Cortex of kidney (tissue), 1 donor: ENCODE measurements at places on chromosomes 11 and 22.

- no peak for DNase-seq
Observed at GRCh38 chr11:128399251-128400121, 187.9 kb downstream of the ETS1 start.

DNA sequence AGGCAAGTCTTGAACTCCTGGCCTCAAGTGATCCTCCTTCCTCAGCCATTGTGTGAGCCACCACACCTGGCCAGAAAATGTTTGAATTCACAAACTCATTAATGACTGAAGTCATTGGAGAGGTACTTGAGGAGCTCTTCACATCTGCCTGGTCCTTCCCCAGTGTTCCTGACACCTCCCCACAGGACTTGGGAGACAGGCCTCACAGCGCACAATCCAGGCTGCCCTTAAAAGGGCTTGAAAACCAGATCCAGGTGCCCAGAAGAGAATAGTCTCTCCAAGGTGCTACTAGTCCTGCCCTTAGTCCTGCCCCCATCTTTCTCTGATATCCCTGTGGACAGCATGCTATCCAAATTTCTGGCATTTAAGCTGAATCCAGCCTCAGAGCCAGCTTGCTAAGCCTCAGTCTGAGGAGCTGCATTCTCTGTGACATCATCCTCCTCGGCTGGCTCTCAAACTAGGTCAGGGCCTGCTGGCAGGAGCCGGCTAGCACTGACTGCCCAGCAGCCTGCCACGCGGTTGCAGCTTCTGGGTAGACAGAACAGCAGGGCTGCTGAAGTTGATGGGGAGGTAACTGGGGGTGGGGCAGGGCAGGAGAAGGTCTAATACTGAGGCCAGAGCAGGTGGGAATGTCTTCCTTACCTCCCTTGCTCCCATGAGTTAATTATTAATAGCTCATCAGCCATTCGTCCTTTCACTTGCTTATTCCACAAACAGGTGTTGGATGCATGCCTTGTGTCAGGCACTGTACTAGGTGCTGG lies 35.3 kb upstream of the NECTIN1 start:
- no peak for DNase-seq

DNA sequence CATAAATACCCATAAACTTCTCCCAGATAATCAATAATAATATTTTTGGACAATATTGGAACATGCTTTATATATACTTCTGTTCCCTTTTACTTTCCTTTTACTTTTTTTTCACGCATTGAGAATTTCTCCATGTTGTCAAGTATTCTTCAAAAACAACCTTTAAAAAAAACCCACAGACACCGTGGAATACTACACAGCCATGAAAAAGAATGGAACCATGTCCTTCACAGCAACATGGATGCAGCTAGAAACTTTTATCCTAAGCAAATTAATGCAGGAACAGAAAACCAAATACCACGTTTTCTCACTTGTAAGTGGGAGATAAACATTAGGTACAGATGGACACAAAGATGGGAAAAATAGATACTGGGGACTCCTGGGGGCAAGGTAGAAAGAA lies 854.7 kb downstream of the TBC1D22A start:
- DNase-seq, result no peak

DNA sequence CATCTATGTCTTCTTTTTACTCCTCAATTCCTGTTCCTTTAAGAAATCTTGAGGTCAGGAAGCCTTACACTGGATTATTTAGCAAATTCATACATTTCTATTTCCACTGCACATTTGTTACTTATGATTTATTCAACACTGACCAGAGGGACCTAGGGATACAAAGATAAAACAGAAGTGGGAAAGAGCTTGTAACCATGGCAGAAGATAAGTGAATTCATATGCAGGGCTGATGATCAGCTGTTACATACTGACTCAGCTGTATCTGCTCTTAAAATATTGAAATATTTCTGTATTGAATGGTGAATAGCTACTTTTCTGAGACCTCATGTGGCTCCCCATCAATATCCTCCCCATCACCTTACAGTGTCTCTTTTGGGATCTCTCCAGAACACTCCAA lies 25.2 kb downstream of the HORMAD2 start:
- no peak for DNase-seq

DNA sequence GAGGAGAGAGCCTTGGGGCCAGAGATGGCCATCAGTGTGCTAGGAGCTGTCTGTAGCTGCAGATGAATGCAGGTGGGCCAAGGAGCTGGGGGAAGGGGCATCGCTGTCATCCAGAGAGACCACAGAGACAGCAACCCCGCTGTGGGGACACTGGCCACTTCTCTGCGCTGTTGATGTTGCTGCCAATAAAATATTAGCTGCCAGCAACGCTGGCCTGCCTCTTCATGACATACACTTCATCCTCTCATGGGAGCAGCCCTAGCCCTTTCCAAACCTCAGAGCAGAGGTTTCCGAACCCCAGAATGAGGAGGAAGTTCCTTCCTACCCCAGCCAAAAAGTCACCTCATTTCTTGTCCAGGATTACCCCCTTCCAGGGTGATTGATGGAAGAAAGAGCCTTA lies 106.2 kb downstream of the PARVA start:
- DNase-seq, result no peak

- DNase-seq, result no peak
Observed at GRCh38 chr11:18221274-18221876, 15.2 kb downstream of the SAA4 start.

DNA sequence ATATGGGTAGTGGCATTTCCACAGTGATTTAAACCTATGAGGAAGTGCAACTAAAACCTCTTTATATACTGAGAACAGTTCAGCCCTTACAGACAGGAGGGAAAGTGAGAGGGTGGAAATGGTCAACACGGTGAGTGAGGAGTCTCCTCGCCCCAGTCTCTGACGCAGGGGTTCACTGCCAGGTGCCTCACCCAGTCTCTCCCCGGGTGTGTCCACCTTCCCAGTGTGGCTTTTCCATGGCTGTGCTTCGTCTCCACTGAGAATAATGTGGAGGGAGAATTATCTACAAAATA lies 116.6 kb upstream of the TOP3B start:
- no peak for DNase-seq

DNA sequence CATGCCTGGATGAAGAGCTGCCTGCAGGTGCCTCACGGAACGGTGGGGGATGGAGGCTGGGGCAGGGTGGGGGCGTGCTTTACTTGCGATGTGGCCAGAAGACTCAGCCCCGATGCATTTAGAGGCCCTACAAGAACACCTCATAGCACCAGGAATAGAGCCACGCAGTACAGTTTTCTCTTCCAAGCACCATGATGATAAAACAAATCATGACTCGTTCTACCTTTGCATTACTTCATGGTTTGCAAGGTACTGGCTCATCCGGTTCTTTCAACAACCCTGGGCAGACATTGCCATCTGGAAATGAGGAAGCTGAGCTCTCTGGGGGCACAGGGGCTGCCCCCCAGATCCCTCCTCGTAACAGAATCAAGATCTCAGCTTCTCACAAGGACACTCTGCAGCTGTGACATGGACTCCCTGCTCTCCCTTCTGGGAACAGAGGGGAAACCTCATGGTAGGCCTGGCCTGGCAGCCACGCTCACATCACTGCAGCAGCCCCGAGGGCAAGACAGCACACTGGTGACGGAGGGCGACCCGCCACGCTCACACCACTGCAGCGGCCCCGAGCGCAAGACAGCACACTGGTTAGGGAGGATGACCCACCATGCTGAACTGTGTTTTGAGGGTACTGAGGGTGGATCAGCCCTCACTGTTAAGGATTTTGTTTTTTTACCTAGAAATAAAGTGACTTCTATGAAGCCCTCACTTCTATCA lies 46.9 kb downstream of the PHF21B start:
- no peak for DNase-seq

DNA sequence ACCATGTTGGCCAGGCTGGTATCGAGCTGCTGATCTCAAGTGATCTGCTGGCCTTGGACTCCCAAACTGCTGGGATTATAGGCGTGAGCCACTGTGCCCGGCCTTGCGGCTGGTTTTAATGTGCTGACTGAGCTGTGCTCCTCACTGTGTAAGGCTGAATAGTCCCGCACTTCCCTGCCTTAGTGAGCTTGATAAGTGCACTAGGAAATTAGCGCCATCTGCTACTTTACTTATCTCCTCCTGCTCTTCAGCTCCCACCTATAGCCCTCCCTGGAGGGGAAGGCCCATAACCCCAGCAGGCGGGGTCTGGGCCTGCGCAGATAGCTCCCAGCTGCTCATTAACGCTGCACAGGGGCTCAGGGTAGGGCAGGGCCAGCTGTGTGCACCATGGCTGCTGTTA lies 49.4 kb downstream of the CLMP start:
- DNase-seq, result no peak

- no peak for DNase-seq
Observed at GRCh38 chr11:125569915-125570621, 791 bp downstream of the EI24 start.

- no peak for DNase-seq
Observed at GRCh38 chr22:27252282-27253049, 549.1 kb downstream of the MN1 start.

GRCh38 chr22:50621948-50622722 lies 5.8 kb downstream of the ARSA start:
- DNase-seq, result no peak

DNA sequence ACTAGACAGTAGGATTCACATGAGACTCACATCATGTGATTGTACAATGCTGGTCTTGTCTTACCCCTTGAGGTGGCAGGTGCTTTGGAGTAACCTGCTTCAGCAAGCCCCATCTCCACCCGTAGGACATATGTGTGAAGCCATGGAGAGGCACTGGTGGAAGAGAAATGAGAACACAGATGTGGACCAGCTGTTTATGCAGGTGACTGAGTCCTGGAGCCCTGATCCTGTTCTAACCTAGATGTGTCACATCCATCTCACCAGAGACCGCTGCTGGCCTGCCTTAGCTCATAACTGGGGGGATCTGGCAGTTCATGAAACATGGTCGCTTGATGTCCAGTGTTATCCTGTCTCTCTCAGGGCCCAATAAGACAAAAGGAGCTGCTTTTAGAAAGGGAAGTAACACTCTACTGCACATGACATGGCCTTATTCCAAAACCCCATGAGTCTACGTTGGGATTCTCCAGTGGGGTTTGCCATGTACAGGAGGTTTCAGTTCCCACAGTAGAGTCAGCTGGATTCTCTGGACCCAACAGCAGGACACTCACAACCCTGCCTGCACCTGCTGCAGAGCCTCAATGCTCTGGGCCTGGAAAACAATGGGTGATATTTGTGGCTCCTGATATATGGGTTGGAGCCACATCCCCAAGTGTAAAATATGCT lies 62.0 kb downstream of the GGTLC2 start:
- DNase-seq, result no peak
